Activated naive CD4-positive, alpha-beta T cell treated with anti-CD3 and anti-CD28 coated beads for 36 hours (primary cell): ENCODE measurements at places on chromosomes 2 and 18. TPM values are rescaled to one million over a fixed set of nuclear protein-coding genes. Genes with fewer than 3 reads are reported as not detected.

DNA sequence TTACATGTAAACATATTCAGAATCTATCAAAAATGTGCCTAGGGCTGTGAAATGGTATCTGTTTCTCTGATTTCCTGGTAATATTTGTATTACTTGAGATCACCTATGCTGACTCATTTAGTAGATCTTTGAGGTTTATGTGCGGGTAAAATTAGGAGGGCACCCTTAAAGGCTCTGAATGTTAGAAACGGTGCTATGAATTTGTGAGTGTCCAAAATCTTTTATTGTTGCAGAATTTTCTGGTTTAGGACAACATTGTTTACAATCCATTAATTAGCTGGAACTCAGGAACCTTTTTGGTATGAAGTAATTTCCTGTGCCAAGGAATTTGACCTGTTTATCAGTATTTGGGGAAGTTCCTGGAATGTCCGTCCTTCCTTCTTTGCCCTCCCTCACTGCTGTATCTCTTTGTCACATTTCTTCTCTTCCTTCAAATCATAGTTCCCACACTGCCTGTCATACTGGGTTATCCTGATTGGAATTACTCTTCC is 130.5 kb downstream of the TANC1 start:
- H3K27me3 ChIP-seq, result no peaks in the 10 kb centered on the region
- DNase-seq, result no peak
- no peak overlapping the region for H3K4me3 ChIP-seq
- H3K4me1 ChIP-seq, result peaks cover 15% of the 10 kb centered on the region
- peaks cover 16% of the 10 kb centered on the region for H3K36me3 ChIP-seq

DNA sequence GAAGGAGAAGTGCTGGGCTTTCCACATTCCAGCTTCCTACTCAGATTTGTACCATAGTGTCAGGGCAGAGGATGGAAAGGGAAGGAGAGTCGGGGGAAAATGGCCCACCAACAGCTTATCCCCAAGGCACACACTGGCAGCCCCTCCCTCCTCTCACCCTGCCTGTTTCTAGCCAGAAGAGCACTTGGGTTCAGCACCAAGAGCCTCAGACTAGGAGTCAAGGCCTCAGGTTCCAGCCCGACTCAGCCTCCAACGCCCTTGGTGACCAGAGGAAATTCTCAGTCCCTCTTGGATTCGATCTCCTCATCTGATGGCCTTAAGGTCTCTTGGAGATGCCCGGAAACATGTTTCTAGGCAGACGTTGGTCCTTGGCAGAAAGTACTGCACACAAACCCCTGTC is 53.9 kb downstream of the TNS1 start:
- H3K27me3 ChIP-seq, result peaks cover 3% of the 10 kb centered on the region
- H3K4me1 ChIP-seq, result no peaks in the 10 kb centered on the region
- H3K4me3 ChIP-seq, result no peak overlapping the region

DNA sequence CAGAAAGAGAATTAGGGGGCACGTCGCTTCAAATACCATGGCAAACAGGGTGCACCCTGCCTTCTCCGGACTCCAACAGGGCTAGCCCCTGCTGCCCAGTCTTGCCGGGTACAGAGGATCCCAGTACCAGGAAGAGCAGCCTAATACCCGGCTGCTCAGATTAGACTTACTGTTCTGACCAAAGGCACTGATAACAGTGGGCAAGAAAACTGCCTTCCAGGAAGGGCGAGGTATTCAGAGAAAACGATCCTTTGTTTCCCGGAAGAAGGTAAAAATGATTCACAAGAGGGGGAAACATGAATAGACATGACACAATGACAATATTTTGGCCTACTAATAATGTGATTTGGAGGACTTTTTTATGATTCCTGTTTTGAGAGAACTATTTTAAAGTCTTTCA is 99.9 kb downstream of the SS18 start:
- no peaks in the 10 kb centered on the region for H3K4me1 ChIP-seq
- no peaks in the 10 kb centered on the region for H3K36me3 ChIP-seq
- H3K27me3 ChIP-seq, result peaks cover under 1% of the 10 kb centered on the region
- no peak for DNase-seq

ASTL gene
- total RNA-seq, result 2.6 TPM

DNA sequence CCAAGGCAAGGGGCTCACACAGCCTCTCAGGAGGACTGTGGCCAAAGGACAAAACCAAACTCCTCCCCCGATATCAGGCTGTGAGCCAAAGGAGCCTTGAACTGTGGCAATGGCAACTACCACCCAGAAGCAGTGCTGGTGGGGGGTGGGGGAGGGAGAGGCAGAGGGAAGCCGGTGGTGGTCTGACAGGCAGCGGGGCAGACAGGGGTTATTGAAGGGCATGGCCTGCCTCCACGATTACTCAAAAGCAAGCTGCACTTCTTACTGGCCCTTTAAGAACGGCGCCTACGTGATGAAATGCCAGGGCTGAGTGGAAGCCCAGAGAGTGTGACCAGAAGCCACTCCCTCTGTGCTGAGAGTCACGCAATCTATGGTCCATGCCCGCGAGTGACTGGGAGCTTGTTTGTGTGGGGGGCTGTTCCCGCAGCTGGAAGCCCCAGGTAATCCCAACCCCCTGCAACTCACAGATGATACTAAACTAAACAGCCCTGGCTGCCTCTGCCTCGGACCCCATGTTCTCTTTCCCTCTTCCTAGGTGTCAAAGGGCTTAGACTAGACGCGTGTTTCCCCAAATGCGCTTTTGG is 128.2 kb upstream of the CXCR4 start:
- H3K4me3 ChIP-seq, result no peak overlapping the region
- DNase-seq, result no peak
- no peaks in the 10 kb centered on the region for H3K27me3 ChIP-seq
- H3K4me1 ChIP-seq, result peaks cover 14% of the 10 kb centered on the region
- H3K27ac ChIP-seq, result no peak overlapping the region

PLCD4 gene
- total RNA-seq, result 0.19 TPM

DNA sequence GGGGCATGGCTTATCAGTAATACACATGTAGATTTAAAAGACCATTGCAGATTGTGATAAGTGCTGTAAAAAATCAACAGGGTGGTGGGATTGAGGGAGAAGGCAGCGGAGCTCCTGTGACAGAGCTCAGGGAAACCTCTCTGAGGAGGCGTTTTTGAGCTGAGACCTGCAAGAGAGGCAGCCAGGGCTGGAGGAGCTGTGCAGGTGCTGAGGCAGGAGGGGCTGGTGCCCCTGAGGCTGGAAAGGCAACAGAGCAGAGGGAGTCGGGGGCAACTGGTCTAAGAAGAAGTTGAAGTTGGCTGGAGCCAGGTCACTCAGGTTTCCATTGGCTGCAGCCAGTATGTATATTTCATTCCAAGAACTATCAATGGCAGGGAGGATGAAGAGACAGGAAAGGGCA is 47.6 kb downstream of the KLHL29 start:
- H3K4me1 ChIP-seq, result peaks cover 17% of the 10 kb centered on the region
- no peak for DNase-seq
- no peak overlapping the region for H3K27ac ChIP-seq

DNA sequence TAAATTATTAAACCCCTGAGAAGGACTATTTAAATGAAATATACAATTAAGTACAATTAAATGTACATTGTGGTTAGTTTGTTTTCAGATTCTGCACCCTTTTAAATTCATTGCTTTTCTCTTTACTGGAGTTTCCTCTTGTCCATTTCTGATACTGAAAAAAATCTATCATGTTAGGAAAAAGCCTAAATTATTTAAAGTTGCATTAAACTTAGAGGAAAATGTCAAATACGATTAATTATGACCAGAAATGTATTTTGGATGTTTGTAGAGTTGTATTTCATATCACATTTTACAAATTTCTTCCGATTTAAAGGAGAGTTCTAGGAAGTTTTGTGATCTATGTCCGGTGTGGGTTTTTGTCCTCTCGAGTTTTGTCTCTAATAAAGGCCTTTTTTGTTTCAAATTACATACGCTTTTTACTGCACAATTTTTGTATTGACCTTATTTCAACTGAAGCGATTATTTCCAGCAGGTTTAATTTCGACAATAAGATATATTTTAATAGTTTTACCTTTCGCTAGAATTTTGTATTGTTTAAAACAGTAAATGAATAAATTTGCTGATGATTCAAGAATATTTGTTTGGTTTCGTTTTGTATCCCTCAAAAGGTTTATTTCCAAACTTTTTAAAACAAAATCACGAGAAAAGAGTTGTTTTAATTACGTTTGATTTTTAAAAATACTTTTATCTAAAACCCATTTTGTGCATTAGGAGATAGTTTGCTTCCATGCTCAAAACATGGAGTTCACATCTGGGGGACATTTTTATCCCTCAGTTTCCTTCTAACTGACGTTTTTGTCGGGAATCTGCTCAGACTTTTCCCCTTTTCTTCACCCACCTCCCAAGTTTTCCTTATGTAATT is 3.3 kb upstream of the SATB2 start:
- no peak overlapping the region for H3K4me3 ChIP-seq
- H3K36me3 ChIP-seq, result no peaks in the 10 kb centered on the region
- peaks cover 33% of the 10 kb centered on the region for H3K4me1 ChIP-seq
- H3K27me3 ChIP-seq, result peaks cover 61% of the 10 kb centered on the region
